ENCODE measurements at places on chromosomes 6 and 20.

GRCh38 chr20:37651932-37652331 is 41.9 kb upstream of the CTNNBL1 start:
- no peak overlapping the region for H3K27ac ChIP-seq
- no peaks in the 10 kb centered on the region for H3K4me1 ChIP-seq
- no peak for DNase-seq

DNA sequence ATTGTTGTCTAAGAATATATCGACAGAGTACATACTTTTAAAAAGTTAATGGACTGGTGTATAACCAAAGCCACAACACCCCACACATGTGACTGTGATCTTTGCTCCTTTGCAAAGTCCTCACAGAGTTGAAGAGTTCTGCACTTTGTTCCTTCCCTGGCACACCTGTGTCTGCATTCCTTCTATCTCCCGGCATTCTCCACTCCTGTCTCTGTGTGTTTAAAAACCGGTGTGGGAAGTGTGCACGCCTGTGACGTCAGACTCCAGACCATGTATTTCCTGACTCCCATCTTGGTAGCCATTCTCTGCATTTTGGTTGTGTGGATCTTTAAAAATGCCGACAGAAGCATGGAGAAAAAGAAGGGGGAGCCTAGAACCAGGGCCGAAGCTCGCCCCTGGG is at the start of gene IYD:
TSS of gene IYD (plus strand) at position 251 of the 400 bp plus-strand sequence. CDS start at position 271, 20 bp downstream.
- no peaks in the 10 kb centered on the region for H3K36me3 ChIP-seq
- peaks cover 4% of the 10 kb centered on the region for H3K27me3 ChIP-seq
- no peak within 1 kb of the TSS for H3K4me3 ChIP-seq
- no peak for DNase-seq

- no peaks in the 10 kb centered on the region for H3K27me3 ChIP-seq
- H3K4me1 ChIP-seq: no peaks in the 10 kb centered on the region
- no peak overlapping the region for H3K4me3 ChIP-seq
- no peaks in the 10 kb centered on the region for H3K36me3 ChIP-seq
Measured at GRCh38 chr20:17155401-17155800, 71.4 kb upstream of the PCSK2 start.

DNA sequence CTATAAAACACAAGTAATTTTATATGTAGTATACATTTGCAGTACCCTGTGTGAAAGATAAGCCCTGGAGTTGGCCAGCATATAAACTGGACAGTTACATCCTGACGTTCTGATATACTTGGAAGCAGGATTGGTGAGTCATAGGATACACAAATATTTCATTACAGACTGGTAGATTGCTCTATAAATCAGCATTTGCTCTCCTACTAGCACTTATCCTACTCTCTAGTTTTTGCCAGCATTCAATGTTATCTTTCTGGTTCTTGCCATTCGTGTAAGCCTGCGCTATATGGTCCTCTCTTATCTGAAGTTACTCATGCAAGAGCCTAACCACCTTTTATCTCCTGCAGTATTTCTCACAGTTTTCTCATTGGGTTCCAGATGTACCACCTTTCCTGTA is 680.2 kb upstream of the MMS22L start:
- no peaks in the 10 kb centered on the region for H3K27me3 ChIP-seq
- H3K4me3 ChIP-seq: no peak overlapping the region
- no peak for DNase-seq

GRCh38 chr6:42436825-42437224 is 14.9 kb downstream of the TRERF1 start:
- no peaks in the 10 kb centered on the region for H3K27me3 ChIP-seq
- H3K4me3 ChIP-seq: no peak overlapping the region
- no peak for DNase-seq
- peaks cover 9% of the 10 kb centered on the region for H3K4me1 ChIP-seq

Measured in activated T-helper 2 cell treated with anti-CD3 and anti-CD28 coated beads, Interferon-gamma antibody, Interleukin-2, Interleukin-4, amounts not matched to agents 10 μg/mL and 5 μg/mL and 100 μg/mL, durations not matched to agents 14 hours and 24 hours and 36 hours (primary cell).